Left lung (tissue), 14 donors: ENCODE measurements at places on chromosomes 1 and 21. TPM values are rescaled to one million over a fixed set of nuclear protein-coding genes. Genes with fewer than 3 reads are reported as not detected.

UTS2 gene
- total RNA-seq = 0.58 TPM

RHBDL2 gene
- 1.0 TPM for total RNA-seq

MTARC2 gene
- total RNA-seq = 45.8 TPM

PRKAA2 gene
- total RNA-seq = 1.5 TPM

SLAMF7 gene
- total RNA-seq = 33.8 TPM

MACO1 gene
- total RNA-seq = 20.2 TPM

LYPD8 gene
- total RNA-seq = not detected
